ENCODE measurements at places on chromosomes 3 and 15.

DNA sequence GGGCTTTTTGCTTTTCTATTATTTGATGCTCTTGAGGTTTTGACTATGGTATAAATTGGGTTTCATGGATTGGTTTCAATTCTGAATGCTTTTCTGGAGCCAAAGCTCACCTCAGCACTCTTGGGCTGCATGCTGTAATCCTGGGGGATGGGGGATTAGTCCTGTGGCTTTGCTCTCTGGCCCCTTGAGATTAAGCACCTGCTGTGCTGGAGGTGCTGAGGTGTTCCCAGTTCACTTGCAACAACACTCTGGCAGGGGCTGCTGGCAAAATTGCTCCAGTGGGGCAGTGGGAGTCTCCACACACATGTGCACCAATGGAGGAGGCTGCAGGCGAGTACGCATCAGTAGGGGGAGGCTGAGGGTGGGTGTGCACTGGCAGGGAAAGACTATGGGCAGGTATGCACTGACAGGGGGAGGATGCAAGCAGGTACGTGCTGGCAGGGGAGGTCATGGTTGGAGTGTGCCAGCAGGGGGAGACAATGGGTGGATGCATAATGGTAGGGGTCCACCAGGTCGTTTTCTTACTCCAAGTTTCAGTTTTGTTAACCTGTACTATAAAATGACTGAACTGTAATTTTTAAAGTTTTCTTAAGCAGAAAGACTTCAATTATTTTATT, 489.2 kb downstream of the FGF12 start:
- no peak for DNase-seq

DNA sequence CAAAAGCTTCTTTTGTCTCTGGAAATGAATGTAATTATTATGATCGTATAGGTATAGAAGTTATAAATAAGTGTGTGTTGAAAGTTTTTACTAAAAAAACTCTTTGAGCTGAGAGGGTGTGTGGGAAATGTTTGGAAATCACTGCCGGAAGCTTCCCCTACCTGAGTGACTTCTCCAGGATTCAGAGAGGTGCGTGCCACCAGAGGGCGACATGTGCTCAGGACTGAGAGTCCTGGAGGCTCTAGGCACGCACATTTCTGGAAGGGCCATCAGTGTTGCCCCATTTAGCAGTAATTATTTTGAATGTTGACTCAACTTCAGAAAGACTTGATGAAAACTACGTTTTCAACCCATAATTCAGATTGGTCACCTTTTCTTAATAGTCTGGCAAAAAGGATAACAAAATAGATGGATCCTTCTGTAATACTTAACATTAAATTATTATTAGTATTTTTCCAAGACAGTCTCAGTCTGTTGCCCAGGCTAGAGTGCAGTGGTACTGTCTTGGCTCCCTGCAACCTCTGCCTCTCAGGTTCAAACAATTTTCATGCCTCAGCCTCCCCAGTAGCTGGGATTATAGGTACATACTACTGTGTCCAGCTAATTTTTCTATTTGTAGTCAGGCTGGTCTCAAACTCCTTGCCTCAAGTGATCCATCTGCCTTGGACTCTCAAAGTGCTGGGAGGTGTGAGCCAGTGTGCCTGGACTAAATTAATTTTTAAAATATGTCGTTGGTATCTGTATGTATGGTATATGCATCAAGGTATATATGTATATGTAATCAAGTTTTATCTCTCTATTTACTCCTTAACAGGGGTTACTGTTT, 34.5 kb downstream of the GPR171 start:
- DNase-seq = peak; percentile 67

DNA sequence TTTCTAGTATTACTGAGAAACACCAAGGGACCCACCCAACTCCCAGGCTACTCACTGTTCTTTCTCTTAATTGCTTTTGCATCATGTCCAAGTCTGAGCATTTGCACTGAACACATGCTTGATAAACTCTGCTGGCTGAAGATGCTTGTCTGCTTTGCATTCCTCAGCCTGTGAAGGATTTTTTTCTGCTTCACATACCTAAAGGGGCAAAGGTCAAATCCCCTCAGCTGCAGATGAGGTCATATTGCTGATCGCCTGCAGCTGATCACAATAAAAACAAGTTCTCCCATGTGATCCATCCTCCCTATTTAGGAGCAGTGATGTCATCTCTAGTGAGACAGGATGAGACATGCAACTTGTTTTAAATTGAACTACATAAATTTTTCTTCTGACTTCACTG, 84.6 kb upstream of the DCBLD2 start:
- peak; percentile 95 for DNase-seq

DNA sequence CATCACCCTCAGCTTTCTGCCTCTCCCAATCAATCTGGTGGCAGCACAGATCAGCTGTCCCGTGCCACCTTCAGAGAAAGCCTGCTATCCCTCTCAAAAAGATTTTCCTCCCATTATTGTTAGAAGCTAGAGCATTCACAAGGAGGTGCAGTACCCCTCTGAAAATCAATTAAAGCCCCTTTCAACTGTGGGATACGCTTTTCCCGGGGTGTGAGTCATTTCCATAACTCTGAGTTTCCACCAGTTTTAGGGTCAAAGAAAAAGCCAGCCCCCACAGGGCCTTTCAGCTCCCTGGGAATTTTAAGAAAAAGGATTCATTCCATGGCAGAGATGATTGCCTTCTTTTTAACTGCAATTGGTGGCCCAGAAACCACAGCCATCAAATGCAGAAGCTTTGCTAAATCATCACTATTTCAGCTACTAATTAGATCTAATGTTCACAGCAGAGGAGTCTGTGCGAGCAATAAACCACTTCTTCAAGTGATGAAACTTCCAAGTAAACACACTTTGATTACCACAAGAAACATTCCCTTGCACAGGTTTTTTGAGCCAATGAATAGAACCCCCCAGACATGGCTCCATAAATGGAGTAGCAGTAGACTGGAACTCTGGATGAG, 270.0 kb upstream of the TPRG1 start:
- no peak for DNase-seq

DNA sequence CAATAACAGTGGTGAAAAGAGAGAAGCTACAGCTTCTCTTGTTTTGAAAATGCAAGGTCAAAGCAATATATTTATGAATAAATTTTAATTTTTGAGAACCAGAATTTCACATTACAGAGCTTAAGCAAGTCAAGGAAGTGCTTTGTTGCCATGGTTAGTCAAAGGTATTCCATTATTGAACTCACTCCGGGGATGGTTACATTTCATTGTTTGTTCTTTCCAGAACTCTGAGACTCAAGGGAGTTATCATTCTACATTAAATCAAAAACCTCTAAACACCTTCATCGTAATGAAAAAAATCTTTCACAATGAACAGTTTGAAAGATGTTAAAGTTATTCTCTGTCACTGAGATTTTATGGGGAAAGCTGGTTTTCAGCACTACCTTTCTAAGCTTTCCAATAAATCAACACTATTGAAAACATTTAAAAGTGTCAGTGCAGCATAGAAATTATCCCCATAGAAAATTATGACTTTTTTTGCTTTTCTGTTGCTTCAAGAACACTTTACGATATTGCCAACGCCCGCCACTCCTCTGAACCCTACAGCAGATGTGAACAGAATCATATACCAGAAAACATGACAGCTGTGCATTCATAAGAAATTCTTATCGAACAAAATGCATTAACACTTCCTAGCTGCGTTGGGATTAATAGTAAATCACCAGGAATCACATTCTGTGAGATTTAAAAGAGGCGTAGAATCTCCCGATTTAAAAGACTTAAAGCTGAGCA, 83.0 kb downstream of the OTOL1 start:
- no peak for DNase-seq

- no peak for DNase-seq
Measured at GRCh38 chr3:181929501-181929900, 217.8 kb downstream of the SOX2 start.

DNA sequence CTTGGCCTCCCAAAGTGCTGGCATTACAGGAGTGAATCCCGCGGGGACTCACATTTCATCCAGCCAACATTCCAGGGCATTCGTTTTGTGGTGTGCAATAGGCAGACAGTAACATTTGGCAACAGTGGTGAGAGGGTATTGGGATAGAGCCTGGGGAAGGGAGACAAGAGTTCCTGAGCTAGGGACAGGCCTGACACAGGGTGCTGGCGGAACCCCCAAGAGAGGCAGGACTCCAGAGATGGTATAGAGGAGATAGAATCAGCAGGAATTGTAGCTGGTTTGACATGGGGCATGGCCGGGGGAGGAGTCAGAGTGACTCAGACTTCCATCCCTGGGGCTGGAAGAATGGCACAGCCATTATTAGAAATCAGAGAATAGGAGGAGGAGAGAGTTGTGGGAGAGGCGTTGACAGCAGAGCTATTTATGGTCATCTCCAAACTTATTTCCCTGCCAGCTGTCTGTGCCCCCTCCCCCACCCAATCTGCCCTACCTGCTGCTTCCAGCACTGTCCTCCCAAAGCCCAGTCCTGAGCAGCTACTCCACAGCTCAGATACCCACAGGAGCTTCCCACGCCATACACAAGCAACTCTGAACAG, 4.4 kb upstream of the IDH2 start:
- DNase-seq = peak; percentile 60

GRCh38 chr3:119181765-119182164, 8.4 kb downstream of the UPK1B start:
- DNase-seq = peak; percentile 89

- DNase-seq = no peak
Measured at GRCh38 chr3:71520161-71521020, 63.1 kb downstream of the FOXP1 start.

GRCh38 chr3:126530171-126531050, 6.5 kb downstream of the CHST13 start:
- DNase-seq = no peak

GRCh38 chr3:65669163-65669875, 369.4 kb downstream of the MAGI1 start:
- no peak for DNase-seq

GRCh38 chr15:56208641-56209155, 35.0 kb downstream of the RFX7 start:
- no peak for DNase-seq

- no peak for DNase-seq
Measured at GRCh38 chr15:41996921-41997592, 23.8 kb downstream of the PLA2G4E start.

GRCh38 chr3:49806850-49807249, 3.8 kb downstream of the INKA1 start:
- DNase-seq = no peak

GRCh38 chr15:70112074-70112395, 14.3 kb upstream of the TLE3 start:
- no peak for DNase-seq

- DNase-seq = no peak
Measured at GRCh38 chr3:156207802-156208685, 87.7 kb downstream of the KCNAB1 start.

- DNase-seq = no peak
Measured at GRCh38 chr3:104669083-104669482, 697.6 kb upstream of the ALCAM start.

DNA sequence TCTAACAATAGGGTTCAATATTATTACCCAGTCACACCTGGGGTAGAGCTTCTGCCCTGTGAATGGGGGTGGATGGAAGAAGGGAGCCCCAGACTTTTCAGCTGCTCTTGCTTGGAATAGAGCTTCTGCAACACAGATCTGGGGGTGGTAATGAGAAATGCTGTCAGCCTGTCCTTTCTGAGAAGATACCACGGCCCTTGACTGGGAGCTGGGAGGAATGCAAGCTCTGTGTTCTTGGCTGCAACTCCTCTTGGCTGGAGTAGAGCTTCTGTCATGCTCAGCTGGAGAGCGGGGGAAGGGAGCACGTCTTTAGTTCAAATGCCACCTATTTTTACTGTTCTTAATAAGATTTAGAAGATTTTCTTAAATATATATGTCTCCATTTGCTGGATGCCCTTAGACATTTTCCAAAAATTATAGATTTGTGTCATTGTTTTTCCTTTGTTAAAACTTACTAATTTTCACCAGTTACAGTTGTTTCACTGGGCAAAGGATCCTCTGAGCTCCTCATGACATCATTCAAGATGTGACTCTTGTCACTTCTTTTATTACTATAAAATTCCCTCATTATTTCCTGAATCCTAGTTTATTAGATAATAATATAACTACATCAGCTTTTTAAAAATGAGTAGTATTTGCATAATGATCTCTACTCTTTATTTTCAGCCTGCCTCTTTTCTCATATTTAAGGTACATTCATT, 180.0 kb upstream of the TGFBR2 start:
- DNase-seq = peak; percentile 46

DNA sequence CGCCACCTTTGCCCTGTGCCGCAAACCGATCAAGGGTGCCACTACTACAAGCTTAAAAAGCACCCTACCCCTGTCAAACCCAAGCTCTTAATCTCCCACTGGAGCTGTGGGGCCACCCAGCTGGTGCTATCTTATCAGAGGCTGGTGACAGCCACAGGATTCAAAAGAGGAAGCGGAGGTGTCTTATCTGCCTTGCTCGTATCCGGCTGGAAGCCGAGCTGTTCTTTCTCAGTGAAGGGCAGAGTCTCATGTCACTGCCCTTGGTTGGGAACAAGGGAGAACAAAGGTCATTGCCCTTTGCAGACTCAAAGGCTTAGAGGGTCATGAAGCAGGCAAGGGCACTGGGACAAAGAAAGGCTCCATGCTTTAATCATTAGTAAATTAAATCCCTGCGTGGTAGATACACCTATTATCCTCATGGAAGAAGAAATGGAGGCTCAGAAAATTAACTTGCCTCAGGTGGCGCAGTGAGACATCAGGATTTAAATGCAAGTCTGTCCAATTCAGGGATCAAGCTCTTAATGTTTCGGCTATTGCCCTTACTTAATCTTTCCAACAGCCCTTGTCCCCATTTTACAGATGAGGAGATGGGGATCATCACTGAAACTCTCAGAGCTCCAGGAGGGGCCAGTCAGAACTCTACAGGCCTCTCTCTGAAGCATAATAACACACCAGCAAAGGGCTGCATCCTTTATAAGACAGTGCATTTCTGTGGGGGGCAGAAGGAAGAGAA, 360.0 kb upstream of the PROK2 start:
- DNase-seq = no peak

- DNase-seq = no peak
Measured at GRCh38 chr15:78076231-78077052, 1.1 kb downstream of the TBC1D2B start.

- DNase-seq = no peak
Measured at GRCh38 chr3:123390865-123391600, 57.9 kb downstream of the ADCY5 start.

GRCh38 chr15:80107204-80107603, 45.6 kb upstream of the FAH start:
- no peak for DNase-seq

DNA sequence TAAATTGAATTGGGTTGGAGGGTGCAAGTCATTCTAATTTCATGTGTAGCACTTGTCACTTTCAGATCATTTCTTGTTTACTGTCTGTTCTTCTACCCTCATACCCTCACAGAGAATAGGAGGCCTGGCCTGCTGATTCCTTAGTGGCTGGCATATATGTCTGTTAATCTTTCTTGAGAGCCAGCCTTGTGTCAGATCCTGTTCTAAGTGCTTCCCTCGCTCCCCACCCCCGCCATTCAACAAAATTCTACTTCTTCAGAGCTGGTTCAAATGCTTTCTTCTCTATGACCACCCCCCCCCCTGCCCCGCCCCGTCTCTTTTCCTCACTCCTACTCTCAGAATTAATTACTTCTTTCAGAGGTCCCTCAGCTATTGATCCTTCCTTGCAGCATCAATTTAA, 1.5 kb upstream of the U2SURP start:
- DNase-seq = peak; percentile 65

Data from kidney tubule cell (primary cell).